Metanephros (tissue), 2 donors: ENCODE measurements at places on chromosomes 16 and 17. TPM values are rescaled to one million over a fixed set of nuclear protein-coding genes. Genes with fewer than 3 reads are reported as not detected.

The ATP6V0A1 gene
- 61.6 TPM for total RNA-seq

The PSMD12 gene
- 26.2 TPM for total RNA-seq

The TNFRSF17 gene
- not detected for total RNA-seq

The ZG16B gene
- 0.70 TPM for total RNA-seq

The VTN gene
- total RNA-seq = 5.7 TPM

The TBC1D3 gene
- total RNA-seq = not detected

The KRTAP1-3 gene
- total RNA-seq = not detected

The HSD17B2 gene
- 43.8 TPM for total RNA-seq

The PRSS36 gene
- total RNA-seq = 0.76 TPM

The AIPL1 gene
- total RNA-seq = not detected

The DPH1 gene
- 48.1 TPM for total RNA-seq

The PLCD3 gene
- 20.2 TPM for total RNA-seq

The PPP1R27 gene
- total RNA-seq = 5.7 TPM

The NUPR1 gene
- total RNA-seq = 4.1 TPM

The NAA60 gene
- 27.6 TPM for total RNA-seq

The C17orf78 gene
- total RNA-seq = not detected

The ORC6 gene
- total RNA-seq = 10.8 TPM

The CBFA2T3 gene
- total RNA-seq = 4.4 TPM

The CTRB1 gene
- not detected for total RNA-seq

The CLEC18B gene
- total RNA-seq = 64.8 TPM

The PLK1 gene
- total RNA-seq = 15.7 TPM

The ABCA6 gene
- 13.4 TPM for total RNA-seq

The NAGS gene
- total RNA-seq = 8.9 TPM

The MMP15 gene
- 20.7 TPM for total RNA-seq

The FBXL16 gene
- total RNA-seq = 0.93 TPM

The CCDC144A gene
- total RNA-seq = 0.29 TPM

The RAB11FIP4 gene
- total RNA-seq = 15.4 TPM

The TP53TG3B gene
- not detected for total RNA-seq

The CHD9 gene
- 90.4 TPM for total RNA-seq

The IL34 gene
- 4.7 TPM for total RNA-seq

The IRX3 gene
- 18.9 TPM for total RNA-seq

The SSTR5 gene
- total RNA-seq = 0.82 TPM

The LRRC46 gene
- total RNA-seq = 0.35 TPM

The OR1F1 gene
- not detected for total RNA-seq

The KIF18B gene
- 5.4 TPM for total RNA-seq

The CACNG3 gene
- total RNA-seq = not detected

The TMEM100 gene
- 25.9 TPM for total RNA-seq

The CETP gene
- total RNA-seq = 8.6 TPM

The NEURL4 gene
- total RNA-seq = 31.2 TPM

The CCL13 gene
- total RNA-seq = 0.35 TPM

The KRT40 gene
- 0.23 TPM for total RNA-seq

The TOX3 gene
- total RNA-seq = 13.0 TPM

The EMP2 gene
- 22.4 TPM for total RNA-seq

The SYT17 gene
- total RNA-seq = 7.3 TPM

The MYLK3 gene
- 15.2 TPM for total RNA-seq

The MLLT6 gene
- total RNA-seq = 64.3 TPM

The RNF227 gene
- 7.0 TPM for total RNA-seq

The AARS1 gene
- total RNA-seq = 77.0 TPM

The SPNS2 gene
- total RNA-seq = 40.5 TPM

The UTS2R gene
- 0.29 TPM for total RNA-seq

The TNK1 gene
- 5.5 TPM for total RNA-seq

The BICDL2 gene
- 3.3 TPM for total RNA-seq

The TRPV3 gene
- total RNA-seq = 0.64 TPM
